ENCODE measurements at places on chromosomes 3 and 15.

DNA sequence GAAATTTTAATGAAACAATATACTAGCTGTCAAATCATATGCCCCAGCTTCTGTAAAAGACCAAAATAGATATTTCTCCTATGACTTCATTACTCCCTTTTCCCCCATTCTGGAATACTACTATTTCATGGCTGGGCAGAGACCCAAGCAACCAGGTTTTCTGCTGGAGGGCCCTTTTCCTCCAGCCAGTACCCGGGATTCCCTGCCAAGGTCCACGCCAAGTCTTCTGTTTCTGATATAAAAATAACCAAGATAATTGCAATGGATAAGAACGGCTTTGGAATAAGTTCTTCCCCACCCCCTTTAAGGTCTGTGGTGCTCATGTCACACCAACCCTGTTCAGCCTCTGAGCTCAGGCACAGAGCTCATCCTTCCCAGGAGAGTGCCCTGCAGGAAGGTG, 17.2 kb upstream of the NMNAT3 start:
- no peak for DNase-seq

- DNase-seq = no peak
Measured at GRCh38 chr15:81174125-81174791, 22.4 kb upstream of the IL16 start.

DNA sequence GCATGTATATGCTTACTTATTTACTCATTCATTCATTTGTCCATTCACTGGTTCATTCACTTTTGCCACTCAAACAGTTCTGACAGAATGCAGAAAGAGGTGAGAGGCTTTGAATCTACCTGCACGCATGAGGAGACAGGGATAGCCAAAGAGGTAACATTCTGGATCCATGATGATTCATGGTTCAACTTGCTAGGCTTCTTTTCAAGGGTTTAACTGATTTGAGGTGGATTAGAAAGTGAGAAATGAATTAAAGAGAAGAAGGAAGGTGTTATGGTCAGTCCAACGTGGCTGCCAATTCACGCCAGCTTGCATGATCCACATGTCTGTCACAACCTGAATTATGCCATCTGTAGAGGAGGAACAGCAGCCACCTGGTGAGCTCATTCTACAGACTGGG, 260.6 kb downstream of the ARRDC4 start:
- no peak for DNase-seq

- DNase-seq = peak; percentile 92
Measured at GRCh38 chr15:95799286-95800200, 531.0 kb upstream of the NR2F2 start.

DNA sequence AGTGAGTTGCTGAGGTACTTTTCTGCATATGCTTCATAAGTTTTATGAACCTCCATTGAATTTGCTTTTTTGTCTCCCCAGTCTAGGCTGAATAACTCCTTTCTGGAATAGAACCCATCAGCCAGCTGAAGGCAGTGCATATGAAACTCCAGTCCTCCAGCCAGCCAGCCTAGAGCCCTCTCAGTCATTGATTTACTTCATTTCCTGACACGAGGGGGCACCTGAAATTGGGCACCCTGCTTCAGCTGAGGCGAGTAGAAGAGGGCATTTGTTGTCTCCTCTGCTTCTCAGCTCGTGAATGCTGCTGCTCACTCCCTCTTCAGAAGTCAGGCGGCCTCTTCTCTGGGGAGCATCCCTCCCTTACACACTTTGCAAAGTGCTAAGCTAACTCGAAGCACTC, 32.5 kb downstream of the CHST2 start:
- DNase-seq = no peak

GRCh38 chr3:132378048-132378762, 39.1 kb upstream of the DNAJC13 start:
- DNase-seq = no peak

GRCh38 chr3:65687741-65688140, 351.0 kb downstream of the MAGI1 start:
- no peak for DNase-seq

GRCh38 chr15:101332061-101332467, 37.0 kb upstream of the SNRPA1 start:
- DNase-seq = no peak

DNA sequence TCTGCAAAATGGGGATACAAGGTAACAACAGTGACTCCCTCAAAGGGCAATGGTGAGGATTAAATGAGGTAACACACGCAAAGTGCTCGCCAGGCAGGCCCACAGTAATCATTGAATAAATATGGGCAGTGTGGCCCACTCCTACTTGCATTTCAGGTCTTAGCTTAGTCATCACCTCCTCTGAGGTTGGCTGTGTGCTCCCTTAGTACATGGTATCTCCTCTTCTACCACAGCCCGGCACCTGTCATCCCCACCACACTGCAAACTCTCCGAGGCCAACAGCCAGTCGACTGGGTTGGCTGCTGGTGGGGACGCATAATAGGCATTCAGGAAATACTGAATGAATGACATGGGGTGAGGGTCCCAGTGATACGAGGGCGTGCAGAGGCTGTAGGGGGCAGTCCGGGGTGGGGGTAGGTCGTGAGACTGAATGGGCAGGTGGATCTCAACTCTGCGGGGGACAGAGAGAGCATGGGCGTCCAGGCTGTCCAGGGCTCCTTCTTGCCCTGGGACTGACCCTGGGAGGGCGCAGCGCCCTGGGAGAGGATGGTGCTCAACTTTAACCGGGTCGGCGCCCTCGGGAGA, 375 bp upstream of the MYZAP start:
- DNase-seq = no peak

GRCh38 chr3:55583475-55583874, 96.4 kb upstream of the WNT5A start:
- DNase-seq = no peak

GRCh38 chr3:135440746-135441145, 524.8 kb upstream of the PPP2R3A start:
- DNase-seq = no peak

- no peak for DNase-seq
Measured at GRCh38 chr15:31828594-31828993, 201.7 kb upstream of the CHRNA7 start.

GRCh38 chr15:74603789-74604705, 11.6 kb upstream of the CLK3 start:
- DNase-seq = no peak

DNA sequence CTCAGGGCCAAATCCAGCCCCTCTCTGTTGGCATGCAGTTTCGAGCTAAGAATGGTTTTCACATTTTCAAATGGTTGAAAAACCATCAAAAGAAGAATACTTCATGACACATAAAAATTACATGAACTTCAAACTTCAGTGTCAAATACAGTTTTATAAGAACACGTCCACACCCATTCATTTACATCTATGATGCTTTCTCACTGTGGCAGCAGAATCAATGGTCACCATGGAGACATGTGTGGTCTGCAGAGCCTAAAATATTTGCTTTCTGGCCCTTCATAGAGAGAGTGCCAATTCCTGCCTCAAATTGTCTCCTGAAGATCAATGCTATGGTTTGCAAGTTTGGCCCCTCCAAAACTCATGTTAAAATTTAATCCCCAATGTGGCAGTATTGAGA, 405.8 kb downstream of the OCA2 start:
- DNase-seq = no peak

DNA sequence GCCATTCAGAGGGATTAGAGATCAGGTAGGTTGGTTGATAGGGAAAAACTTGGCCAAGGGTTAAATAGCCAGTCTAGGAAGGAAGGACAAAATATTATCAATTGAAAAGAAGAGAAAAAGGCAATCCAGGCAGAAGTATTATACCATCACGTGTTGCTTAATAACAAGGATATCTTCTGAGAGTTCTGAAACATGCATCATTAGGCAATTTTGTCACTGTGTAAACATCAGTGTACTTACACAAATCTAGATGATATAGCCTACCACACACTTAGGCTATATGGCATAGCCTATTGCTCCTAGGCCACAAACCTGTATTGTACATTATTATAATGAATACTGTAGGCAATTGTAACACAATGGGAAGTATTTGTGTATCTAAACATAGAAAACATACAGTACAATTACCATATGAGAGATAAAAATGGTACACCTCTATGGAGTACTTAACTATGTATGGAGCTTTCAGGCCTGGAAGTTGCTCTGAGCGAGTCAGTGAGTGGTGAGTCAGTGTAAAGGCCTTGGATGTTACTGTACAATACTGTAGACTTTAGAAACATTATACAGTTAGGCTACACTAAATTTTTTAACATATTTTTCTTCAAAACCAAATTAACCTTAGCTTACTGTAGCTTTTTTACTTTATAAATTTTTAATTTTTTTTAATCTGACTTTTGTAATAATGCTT, 2.7 kb downstream of the TEX55 start:
- DNase-seq = peak; percentile 53

- DNase-seq = peak; percentile 45
Measured at GRCh38 chr3:69650066-69650419, 89.2 kb upstream of the MITF start.

DNA sequence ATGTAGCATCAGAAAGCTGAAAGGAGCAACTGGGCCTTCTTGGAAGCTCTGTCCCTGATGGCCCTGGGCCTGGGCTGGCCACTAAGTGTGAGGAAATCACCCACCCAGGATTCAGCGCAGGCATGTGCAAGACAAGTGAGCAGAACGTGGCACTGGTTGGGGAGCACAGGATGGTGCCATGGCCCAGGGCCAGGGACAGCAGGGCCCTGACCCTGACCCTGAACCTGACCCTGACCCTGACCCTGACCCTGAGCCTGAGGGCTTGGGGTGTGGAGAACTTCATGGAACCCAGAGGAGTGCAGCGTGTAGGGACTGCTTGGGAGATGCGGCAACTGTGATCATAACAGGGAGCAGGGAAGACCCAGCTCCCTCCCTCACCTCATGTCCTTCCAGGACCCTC, 5.9 kb upstream of the ALDH1L1 start:
- no peak for DNase-seq

DNA sequence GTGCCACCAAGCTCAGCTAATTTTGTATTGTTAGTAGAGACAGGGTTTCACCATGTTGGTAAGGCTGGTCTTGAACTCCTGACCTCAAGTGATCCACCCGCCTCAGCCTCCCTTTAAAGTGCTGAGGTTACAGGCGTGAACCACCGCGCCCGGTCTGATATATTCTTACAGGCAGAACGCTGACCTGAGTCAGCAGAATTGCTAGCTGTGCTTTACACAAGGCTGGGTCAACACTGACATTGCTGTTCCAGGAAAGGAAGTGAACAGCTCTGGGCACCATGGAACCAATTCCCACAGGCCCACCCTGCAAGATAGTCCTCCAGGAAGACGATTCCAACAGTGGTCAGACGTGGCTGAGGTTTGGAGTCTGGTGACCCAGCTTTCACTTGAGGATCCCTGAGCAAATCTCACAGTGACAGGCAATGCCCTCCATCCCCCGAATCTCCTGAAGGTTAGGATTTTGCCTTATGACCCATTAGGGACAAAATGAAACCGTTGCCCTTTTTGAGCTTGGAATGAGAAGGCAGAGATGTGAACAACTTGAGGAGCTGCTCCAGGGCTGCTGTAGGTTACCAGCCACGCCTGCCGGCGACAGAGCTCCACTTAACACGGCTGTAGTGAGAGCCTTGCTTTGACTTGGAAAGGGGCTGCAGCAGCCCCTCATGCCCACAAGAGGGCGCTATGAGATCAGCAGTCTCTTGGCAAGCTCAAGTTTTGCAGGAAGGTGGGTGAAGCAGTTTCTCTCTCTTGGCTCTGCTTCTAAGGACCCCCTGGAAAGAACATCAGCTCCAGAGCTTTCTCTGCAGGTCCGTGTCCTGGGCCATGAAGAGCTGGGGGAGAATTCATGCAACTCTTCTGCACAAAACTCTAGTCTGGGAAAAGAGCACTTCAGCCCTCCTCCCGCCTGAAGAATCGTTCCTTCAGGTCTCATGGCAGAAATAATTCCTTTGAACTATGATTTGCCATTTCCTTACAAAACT, 74.1 kb downstream of the SENP2 start:
- peak; percentile 85 for DNase-seq

DNA sequence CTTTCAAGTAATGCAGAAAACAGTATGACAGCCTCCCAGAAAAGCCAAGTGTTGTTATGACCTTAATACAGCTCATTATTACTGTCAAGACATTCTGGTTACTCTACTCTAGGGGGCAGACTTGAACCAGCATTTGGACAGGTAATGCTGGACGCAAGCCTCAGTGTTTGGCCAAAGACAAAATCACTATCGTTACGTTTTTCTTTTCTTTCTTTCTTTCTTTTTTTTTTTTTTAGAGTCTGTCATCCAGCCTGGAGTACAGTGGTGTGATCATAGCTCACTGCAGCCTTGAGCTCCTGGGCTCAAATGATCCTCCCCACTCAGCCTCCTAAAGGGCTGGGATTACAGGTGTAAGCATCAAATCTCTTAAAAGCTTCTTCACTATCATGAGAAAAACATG, 29.4 kb upstream of the TMEM45A start:
- DNase-seq = peak; percentile 80

DNA sequence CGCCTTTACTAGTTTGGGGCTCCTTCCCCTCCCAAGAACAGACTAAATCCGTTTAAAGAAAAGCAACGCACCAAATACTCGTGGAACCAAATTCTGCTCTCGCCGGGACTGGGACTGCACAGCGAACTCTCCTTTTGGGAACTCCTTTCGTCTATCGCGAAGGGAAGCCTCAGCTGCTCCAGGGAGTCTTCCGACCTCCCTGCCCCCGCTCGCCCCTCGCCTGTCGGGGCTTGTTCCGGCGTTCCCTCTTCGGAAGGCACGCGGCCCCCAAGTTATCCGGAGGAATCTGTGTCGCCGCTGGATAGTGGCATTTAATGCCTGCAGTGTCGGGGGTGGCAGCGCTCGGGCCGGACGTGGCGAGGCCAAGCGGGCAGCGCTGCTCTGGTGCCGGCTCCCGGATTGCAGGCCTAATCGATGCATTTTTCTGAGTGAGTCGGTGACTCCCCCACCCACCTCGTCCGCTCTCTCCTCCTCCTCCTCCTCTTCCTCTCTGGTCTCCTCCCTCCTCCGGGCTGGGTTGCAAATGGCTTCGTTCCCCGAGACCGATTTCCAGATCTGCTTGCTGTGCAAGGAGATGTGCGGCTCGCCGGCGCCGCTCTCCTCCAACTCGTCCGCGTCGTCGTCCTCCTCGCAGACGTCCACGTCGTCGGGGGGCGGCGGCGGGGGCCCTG, at the start of gene TRIM71:
Gene TRIM71, plus strand, starts transcription at position 440 of the 671 bp plus-strand sequence. Its CDS starts 84 bp downstream, at position 524.
- peak; percentile 8 for DNase-seq

DNA sequence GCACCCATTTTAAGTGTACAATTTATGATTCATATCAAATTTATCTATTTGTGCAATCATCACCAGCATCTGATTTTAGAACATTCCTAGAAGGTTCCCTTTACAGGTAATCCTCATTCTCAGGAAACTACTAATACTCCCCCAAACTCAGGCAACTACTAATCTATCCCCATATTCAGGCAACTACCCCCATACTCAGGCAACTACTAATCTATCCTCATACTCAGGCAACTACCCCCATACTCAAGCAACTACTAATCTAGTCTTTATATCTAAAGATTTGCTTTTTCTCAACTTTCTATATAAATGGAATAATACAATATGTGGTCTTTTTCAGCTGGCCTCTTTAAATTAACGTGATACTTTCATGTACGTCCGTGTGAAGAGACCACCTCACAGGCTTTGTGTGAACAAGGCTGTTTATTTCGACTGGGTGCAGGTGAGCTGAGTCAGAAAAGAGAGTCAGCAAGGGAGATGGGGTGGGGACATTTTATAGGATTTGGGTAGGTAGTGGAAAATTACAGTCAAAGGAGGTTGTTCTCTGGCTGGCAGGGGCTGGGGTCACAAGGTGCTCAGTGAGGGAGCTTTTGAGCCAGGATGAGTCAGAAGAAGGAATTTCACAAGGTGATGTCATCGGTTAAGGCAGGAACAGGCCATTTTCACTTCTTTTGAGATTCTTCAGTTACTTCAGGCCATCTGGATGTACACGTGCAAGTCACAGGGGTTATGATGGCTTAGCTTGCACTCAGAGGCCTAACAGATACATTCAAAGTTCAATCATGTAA, 1444.5 kb upstream of the CADM2 start:
- DNase-seq = no peak

GRCh38 chr3:37453393-37454389, 279.3 kb upstream of the LRRFIP2 start:
- DNase-seq = no peak

Measured in fibroblast of mammary gland (primary cell).